ENCODE measurements at places on chromosomes 2 and 18. TPM values are rescaled to one million over a fixed set of nuclear protein-coding genes. Genes with fewer than 3 reads are reported as not detected.

DNA sequence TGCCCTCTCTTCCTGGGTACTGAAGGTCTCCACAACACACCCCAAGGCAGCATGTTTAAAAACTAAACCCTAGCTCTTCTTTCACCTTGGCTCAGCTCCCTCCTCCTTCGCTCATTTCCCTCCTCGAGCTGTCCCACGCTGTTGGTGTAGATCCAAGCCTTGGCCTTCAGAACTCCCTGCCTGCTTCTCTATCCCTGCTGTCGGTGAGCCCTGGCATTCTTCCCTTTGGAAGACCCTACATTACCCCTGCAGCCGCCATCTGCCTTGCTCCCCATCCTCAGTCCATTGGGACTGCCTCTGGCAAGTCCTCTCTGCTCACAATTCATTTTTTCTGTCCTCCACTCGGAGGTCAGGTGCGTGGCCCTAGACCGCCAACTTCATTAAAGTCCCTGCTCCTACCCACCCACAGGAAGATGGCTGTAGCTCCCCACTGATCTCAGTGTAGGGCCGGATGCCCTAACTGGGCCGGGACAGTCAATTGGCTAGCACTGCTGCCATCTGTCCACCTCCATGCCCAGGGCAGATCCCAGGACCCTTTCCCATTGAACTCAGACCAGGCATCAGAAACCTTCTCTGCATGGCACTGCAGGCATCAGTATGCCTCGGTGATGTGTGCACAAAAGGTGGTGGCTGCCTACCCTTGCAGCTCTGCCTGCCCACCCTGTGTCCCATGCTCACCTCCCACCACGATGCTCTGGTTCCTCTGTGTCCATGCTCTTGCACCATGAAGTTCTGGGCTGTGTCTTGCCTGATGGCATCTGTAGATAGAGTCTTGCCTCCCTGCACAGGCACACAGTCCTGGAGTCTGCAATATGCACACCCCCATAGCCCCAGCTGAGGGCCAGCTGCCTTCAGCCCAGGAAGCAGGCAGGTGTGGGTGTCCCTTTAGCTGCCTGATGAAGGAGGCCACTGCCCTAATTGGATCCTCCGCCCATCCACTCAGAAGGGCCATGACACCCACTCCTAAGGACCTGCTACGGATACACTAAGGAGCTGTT lies 5.7 kb downstream of the AMER3 start:
- no peak for DNase-seq
- peaks cover 2% of the 10 kb centered on the region for H3K4me1 ChIP-seq
- H3K27ac ChIP-seq, result no peak overlapping the region
- no peak overlapping the region for H3K4me3 ChIP-seq

DNA sequence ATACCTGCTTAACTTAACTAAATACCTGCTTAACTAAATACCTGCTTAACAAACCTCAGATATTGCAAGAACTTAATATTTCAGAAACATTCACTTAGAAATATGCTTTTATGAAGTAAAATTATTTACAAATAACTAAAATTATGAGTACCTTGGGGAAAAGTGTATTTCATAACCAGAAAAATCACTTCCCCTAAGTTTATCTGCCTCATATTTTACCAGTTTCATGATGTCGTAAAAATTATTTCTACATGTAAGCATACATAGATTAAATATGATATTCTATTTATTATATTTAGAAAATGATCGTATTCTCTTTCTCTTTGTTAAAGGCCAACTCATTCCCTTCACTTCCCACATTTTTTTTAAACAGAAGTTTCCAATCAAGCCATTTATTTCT lies 41.5 kb upstream of the DSC1 start:
- H3K36me3 ChIP-seq, result no peaks in the 10 kb centered on the region
- no peaks in the 10 kb centered on the region for H3K27me3 ChIP-seq
- H3K4me1 ChIP-seq, result no peaks in the 10 kb centered on the region
- H3K27ac ChIP-seq, result no peak overlapping the region
- H3K4me3 ChIP-seq, result no peak overlapping the region

DNA sequence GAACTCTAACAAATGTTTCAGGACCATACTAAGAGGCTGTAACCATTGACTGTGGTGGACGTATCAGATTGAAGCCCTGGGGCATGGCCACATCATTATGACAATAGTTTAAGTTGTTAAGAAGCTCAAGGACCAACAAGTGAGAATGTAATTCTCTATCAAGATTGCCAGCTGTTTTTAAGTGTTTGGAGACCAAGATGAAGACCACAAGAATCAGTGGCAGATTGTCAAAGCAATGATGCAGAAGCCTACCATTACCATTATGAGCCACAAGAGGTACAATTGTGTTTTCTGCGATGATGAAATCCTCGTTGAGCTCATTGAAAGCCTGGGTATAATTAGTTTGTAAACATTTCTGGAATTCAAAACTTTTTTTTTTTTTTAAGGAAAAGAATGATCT lies 261.1 kb upstream of the ZEB2 start:
- H3K27me3 ChIP-seq, result peaks cover 7% of the 10 kb centered on the region
- DNase-seq, result no peak
- H3K27ac ChIP-seq, result no peak overlapping the region
- no peaks in the 10 kb centered on the region for H3K36me3 ChIP-seq
- H3K4me3 ChIP-seq, result no peak overlapping the region

GRCh38 chr2:38975042-38975441 lies 85.4 kb downstream of the ARHGEF33 start:
- H3K4me3 ChIP-seq, result no peak overlapping the region
- DNase-seq, result no peak
- H3K36me3 ChIP-seq, result peaks cover 1% of the 10 kb centered on the region
- H3K4me1 ChIP-seq, result no peaks in the 10 kb centered on the region
- H3K27ac ChIP-seq, result no peak overlapping the region
- H3K27me3 ChIP-seq, result no peaks in the 10 kb centered on the region

DNA sequence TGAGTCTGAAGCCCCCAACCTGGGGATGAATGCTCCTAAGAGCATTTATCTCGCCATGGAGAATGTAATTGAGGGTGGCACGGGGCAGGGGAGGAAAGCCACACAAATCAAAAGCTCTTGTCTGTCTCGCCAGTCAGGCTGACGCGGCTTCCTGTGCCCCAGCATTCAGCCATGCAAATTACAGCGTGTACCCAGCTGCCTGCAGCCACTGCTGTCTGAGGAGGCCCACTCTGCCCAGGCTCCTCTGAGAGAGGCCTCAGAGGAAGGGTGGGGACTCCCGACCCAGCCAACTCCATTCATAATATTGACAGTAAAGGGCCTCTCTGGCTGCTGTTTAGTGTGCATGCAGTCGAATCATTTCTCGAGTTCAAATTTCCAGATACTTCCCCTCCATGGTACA lies 22.0 kb downstream of the SMAD7 start:
- peaks cover 96% of the 10 kb centered on the region for H3K4me1 ChIP-seq
- H3K27me3 ChIP-seq, result no peaks in the 10 kb centered on the region
- peaks cover 13% of the 10 kb centered on the region for H3K36me3 ChIP-seq
- H3K4me3 ChIP-seq, result peak overlapping the region; percentile 61
- DNase-seq, result peak; percentile 88

GRCh38 chr2:86249579-86250391 lies 50.5 kb downstream of the MRPL35 start:
- peaks cover 13% of the 10 kb centered on the region for H3K27me3 ChIP-seq
- H3K36me3 ChIP-seq, result no peaks in the 10 kb centered on the region
- H3K4me3 ChIP-seq, result no peak overlapping the region
- DNase-seq, result no peak
- H3K4me1 ChIP-seq, result no peaks in the 10 kb centered on the region
- H3K27ac ChIP-seq, result no peak overlapping the region

GRCh38 chr18:42929857-42930256 lies 185.6 kb downstream of the RIT2 start:
- H3K27me3 ChIP-seq, result no peaks in the 10 kb centered on the region
- H3K27ac ChIP-seq, result no peak overlapping the region
- no peaks in the 10 kb centered on the region for H3K36me3 ChIP-seq
- H3K4me3 ChIP-seq, result no peak overlapping the region

DNA sequence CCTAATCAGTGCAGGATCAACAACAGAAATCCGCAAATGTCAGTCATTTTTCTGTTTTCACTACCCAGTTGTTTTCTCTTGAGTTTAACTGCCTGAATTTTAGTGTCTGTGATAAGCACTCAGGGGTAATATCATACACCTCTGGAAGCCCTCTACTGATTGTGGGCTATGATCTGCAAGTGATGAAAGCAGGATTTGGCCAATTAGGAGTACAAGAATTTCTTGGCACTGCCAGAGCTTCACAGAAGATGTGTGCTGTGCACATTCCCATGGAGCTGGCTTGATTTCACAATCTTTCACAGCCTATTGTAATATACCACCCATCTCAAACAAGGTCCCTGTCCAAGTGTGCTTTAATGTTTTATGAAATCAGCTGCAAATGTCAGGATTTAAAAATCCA lies 27.3 kb upstream of the TDRD15 start:
- H3K4me1 ChIP-seq, result no peaks in the 10 kb centered on the region
- DNase-seq, result no peak
- no peak overlapping the region for H3K4me3 ChIP-seq
- H3K27ac ChIP-seq, result no peak overlapping the region

DNA sequence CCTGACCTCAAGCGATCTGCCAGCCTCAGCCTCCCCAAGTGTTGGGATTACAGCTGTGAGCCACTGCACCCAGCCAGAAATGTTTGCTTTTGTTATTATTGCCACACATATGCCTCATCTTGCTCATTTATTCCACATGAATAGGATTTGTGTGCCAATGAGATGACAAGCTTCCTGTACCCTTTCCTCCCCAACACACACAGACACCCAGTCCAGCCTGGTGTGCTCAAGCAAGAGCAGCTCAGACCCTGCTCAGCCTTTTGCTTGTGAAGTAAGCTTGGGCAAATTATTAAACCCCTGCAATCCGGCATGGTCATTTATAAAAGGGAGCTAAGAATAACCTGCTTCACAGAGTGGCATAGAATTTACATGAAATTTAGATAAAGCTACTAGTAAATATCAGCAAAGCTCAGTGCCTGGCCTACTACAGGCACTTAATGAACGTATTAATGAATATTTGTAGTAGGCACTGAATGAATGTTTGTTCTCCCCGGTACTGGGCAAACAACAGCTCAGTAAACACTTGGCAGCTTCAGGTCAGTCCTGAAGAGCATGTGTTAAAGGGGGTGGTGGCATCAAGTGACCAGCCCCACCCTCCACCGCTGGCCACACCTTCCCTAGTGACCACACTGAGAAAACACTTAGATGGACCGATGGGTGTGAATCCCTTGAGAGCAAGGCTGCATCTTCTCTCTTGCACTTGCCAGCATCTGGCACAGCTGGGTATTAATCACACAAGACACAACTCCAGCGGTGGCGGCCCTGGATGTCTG lies 280.2 kb downstream of the SRBD1 start:
- peaks cover 9% of the 10 kb centered on the region for H3K27me3 ChIP-seq
- H3K4me3 ChIP-seq, result no peak overlapping the region
- no peak for DNase-seq
- no peaks in the 10 kb centered on the region for H3K4me1 ChIP-seq
- H3K27ac ChIP-seq, result no peak overlapping the region
- no peaks in the 10 kb centered on the region for H3K36me3 ChIP-seq

GRCh38 chr2:74095632-74096031 lies 52.1 kb downstream of the BOLA3 start:
- H3K4me3 ChIP-seq, result no peak overlapping the region
- no peak overlapping the region for H3K27ac ChIP-seq
- H3K36me3 ChIP-seq, result peaks cover 10% of the 10 kb centered on the region
- DNase-seq, result peak; percentile 11
- H3K27me3 ChIP-seq, result no peaks in the 10 kb centered on the region

DNA sequence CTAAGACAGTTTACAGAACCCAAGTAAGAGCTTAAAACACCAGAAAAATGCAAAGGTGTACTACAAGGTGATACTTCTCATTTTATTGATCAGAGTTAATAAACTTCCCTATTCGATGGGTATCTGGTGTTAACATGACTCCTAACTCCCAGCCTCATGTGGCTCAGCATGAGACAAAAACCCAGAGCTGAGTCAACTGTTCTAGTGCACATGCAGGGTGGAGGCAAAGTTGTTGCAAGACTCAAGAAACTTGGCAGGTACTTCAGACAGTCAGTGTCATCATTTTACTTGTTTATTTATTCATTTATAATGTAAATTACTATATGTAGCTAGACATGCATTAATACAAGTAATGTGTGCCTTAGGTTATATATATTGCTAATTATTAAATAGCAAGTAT lies 216.6 kb upstream of the DSEL start:
- DNase-seq, result no peak
- no peak overlapping the region for H3K4me3 ChIP-seq
- no peak overlapping the region for H3K27ac ChIP-seq
- no peaks in the 10 kb centered on the region for H3K4me1 ChIP-seq
- H3K27me3 ChIP-seq, result no peaks in the 10 kb centered on the region
- H3K36me3 ChIP-seq, result no peaks in the 10 kb centered on the region

- no peaks in the 10 kb centered on the region for H3K36me3 ChIP-seq
- H3K27me3 ChIP-seq, result peaks cover 21% of the 10 kb centered on the region
- H3K4me1 ChIP-seq, result peaks cover 4% of the 10 kb centered on the region
- no peak overlapping the region for H3K4me3 ChIP-seq
- H3K27ac ChIP-seq, result no peak overlapping the region
Observed at GRCh38 chr18:61639886-61640285, 252.9 kb downstream of the RNF152 start.

The DPYSL5 gene
- total RNA-seq, result not detected

GRCh38 chr18:36724591-36725001 lies 104.2 kb downstream of the TPGS2 start:
- no peaks in the 10 kb centered on the region for H3K36me3 ChIP-seq
- no peak overlapping the region for H3K4me3 ChIP-seq
- no peak for DNase-seq
- peaks cover 6% of the 10 kb centered on the region for H3K27me3 ChIP-seq

DNA sequence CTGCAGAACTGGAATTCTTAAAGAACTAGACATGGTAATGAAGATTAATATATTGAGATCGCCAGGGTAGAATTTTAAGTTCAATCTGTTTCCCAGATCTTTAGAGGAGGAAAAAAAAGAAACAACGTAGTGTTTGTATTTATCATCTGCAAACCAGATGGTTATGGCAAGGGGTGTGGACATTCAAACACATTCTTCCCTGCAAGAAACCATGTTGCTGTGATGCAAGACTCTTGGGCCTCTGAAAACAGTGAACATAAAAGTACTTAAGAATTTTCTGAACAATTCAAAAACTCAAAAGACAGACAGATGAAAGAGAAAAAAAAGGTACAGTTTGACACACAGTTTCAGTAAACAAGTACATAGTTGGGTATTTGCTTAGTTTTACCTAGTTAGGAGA lies 35.6 kb downstream of the COL5A2 start:
- no peaks in the 10 kb centered on the region for H3K4me1 ChIP-seq
- H3K27me3 ChIP-seq, result no peaks in the 10 kb centered on the region
- DNase-seq, result no peak

DNA sequence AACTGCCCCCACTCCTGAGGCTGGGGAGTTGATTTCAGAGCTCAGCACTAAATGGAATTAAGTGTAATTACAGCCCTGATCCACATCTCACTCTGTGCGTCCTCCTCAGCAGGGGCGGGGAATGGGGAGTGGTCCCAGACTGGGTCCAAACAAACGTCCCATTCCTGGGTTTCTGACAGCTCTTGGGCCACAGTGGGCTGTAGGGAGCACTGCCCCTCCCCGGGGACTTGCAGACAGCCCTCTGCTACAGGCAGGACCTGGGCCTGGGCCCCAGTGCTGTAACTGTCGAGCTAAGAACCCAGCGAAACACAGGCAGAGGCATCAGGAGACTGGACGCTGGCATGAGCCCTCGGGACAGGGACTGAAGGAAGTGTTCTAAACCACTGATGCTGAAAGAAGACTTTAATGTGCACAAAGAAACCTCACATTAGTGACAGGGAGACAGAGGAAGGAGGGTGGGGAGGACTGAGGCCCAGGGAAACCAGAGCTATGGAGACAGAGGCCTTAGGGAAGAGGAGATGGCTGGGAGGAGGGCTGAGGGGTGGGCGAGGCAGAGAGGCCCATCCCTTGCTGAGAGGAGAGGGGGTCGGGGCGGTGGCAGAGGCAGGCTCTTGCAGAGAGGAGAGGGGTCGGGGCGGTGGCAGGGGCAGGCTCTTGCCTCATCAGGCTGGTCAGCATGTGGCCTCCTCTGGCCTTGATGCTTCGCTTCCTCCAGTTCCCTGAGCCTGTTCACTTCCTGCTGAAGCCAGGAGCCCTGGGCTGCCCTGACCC lies 5.8 kb upstream of the SEMA4C start:
- peaks cover 11% of the 10 kb centered on the region for H3K27me3 ChIP-seq
- no peaks in the 10 kb centered on the region for H3K36me3 ChIP-seq
- H3K27ac ChIP-seq, result no peak overlapping the region

All from activated CD8-positive, alpha-beta memory T cell treated with anti-CD3 and anti-CD28 coated beads, Interleukin-2, amount 10 ng/mL, durations not matched to agents 7 days and 5 days (primary cell).